ENCODE measurements at places on chromosomes 7 and 10. TPM values are rescaled to one million over a fixed set of nuclear protein-coding genes. Genes with fewer than 3 reads are reported as not detected.
A peak's percentile ranks its signal among the peaks of the same experiment; 100 is the strongest.

AKR1D1 gene
- polyA plus RNA-seq, result 0.09 TPM

DNA sequence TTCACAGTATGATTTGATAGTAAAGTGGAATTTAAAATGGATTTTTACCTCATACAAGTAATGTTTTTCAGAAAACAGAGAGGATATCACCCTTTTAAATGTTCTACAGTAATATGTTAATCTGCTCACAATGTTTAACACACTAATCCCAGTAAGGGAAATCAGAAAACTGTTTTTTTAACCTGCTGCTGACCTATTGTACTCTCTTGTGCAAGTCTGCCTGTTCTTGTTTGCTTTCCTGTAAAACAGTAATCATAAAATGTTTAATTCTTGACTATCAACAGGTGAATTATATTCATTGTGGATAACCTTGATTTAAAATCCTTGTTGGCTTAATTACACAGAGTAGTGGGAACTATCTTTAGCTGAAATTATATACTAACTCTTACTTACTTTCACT, 126.4 kb downstream of the GNAT3 start:
- no peak for DNase-seq

BHLHA15 gene
- 2.0 TPM for polyA plus RNA-seq

DNA sequence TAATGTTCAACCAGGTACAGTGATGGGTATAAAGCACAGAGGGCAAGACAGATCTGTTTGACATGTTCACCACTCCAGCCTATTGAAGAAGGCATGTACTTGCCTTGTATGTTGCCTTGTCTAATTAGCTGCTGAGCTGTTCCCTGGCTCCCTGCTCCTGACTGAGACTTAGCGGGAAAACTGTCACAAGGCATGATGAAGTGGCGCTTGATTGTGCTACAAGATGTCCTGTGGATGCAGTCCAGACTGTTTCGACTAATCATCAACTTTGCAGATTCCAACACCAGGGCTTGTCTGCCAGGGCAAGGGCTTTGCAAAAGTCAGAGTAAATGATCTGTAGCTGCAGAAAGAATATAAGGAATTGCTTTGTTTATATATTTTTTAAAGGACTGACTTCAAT, 136.2 kb upstream of the NRBF2 start:
- DNase-seq, result no peak

- no peak for DNase-seq
Observed at GRCh38 chr7:80859272-80859970, 59.4 kb downstream of the SEMA3C start.

DNA sequence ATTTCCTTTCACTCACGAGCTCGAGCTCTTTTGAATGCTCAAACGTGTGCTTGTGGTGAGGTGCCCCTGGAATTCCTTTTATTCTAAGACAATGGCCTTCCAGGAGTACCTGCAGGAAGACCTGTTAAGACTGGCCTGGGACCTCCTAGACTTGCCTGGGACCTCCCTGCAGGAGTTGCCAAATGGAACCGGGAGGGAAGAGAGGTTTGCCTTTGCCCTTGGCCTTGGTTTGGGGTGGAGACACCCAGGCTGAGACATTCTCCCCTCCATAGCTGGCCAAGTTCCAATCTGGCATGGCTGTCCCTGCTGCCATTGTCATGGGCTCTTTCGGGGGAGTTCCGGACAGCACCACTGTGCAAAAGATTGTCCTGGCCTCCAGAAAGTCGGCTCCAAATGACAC, 39.7 kb downstream of the DNAJB12 start:
- DNase-seq, result no peak

- DNase-seq, result no peak
Observed at GRCh38 chr7:23654508-23654907, 25.5 kb upstream of the FAM221A start.

DNA sequence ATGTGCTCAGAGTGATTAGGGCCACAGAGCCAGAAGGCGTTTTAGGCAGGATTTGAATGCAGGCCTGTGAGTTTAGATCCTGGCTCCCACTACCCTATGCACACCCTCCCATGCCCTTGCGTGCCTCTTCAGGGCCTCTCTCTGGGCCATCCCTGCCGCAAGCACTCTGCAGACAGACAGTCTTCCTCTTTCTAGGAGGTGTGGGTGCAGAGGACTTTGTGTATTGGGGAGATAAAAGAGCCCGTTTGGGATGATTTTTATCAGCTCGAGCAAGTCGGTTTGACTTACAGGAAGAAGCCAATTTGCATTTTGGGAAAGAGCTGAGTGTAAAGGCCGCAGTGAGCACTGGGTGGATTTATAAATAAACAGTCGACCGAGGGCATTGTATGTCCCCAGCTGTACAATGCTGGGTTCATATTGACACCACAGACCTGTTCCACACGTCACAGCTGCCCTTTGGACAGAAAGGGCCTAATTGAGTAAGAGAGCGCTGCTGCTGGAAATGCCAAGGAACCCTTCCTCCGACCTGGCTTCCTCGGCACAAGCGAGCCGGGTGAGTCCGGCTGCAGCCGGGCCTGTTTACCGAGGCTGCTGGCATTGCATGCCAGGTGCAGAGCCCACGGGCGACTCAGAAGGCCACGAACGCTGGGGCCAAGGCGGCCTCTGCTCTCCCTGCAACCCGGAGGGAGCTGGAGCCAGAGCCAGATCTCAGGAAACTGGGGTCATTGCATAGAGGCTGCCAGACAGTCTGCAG, 25.1 kb downstream of the ZMIZ1 start:
- peak; percentile 39 for DNase-seq

DNA sequence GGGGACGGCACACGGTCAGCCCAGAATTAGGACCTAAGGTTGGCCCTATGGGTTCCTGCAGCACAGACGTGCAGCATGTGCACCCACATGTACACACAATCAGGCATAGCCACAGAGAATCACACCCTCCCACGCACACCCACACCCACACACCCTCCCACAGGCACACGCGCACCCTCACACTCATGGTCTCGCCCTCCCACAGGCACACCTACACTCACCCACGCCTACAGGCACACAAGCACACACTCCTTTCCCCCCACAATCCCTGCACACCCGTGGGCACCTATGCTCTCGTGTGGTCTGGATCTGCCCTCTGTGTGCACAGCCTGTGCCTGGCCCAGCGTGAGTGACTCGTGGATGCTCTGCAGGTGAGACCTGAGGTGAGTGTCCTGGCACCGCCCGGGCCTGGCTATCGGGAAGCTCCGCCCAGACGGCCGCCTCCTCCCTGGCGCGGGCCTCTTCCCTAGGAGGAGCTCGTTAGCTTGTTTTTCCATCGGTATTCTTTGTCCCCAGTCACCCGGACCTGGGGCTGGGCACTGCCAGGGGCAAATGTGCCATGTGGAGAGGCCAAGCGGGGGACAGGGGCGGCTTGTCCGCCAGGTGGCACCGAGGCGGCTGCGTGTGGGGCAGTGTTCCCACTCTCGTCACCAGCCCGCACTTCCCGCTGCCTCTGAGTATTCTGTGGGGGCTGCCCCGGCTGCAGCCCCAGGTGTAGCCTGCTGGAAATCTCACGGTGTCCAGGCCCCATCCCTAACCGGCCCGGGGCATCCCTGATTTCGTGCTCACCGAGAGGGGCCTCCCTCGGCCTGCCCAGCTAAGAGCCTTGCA, 110.2 kb upstream of the FAM20C start:
- no peak for DNase-seq

- no peak for DNase-seq
Observed at GRCh38 chr7:90487808-90488207, 18.4 kb downstream of the PTTG1IP2 start.

EPO gene
- not detected for polyA plus RNA-seq

- DNase-seq, result no peak
Observed at GRCh38 chr10:132946-133898, 2.0 kb upstream of the ZMYND11 start.

DNA sequence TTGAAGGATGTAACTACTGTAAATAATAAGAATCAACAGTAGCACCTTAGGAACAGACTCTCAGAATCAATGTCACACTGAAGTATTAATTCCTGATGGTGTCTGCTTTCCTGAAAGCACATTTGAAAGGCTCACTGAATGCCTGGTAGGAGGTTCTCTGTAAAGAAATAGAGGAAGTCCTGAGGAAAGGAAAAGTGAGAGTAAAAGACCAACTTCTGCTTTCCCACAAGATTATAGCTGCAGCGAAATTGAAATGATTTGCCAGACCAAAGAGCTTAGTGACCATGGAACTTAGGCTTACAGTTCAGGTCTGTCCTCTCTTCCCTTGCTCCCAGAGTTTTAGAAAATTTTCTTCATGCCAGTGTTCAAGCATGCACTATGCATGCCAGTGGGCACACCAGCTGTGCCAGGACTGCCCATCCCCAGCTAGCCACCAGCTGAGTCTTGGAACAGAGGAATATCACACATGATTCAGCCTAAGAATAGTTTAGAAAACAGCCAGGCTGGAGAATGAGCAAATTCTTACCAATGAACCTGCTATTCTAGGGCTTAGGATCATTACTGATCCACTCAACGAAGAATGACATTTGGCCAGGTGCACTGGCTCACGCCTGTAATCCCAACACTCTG, 123.2 kb downstream of the HERPUD2 start:
- no peak for DNase-seq

TPK1 gene
- 19.0 TPM for polyA plus RNA-seq

FGFR2 gene
- not detected for polyA plus RNA-seq

GRCh38 chr7:67019562-67020390, 23.1 kb downstream of the TYW1 start:
- no peak for DNase-seq

DNA sequence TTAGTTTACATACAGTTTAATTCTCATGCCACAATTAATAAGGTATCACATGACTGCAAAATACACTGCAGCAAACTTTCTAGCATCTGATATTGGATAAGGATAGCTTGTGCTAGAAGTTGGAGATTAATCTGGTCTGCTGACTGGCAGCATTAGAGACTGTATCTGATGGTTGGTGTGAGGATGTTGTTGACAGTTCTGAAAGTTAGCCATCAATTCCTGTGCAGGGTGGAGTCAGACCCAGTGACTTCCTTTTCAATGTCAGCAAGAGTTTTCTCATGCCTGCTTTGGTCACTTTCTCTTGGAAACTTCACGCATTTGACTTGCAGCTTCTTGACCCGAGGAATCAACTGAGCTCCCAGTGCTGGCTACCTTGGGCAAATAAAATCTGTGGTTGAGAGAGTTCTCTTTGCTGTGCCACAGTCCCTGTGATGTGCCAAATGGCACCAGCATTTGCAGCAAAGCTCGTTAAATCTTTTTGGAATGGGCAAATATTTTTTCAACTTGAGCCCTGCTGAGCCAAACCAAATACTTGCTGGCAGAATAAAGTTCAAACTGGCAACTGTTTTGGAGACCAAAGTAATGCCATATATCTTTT, 233.0 kb downstream of the TRIL start:
- no peak for DNase-seq

DNA sequence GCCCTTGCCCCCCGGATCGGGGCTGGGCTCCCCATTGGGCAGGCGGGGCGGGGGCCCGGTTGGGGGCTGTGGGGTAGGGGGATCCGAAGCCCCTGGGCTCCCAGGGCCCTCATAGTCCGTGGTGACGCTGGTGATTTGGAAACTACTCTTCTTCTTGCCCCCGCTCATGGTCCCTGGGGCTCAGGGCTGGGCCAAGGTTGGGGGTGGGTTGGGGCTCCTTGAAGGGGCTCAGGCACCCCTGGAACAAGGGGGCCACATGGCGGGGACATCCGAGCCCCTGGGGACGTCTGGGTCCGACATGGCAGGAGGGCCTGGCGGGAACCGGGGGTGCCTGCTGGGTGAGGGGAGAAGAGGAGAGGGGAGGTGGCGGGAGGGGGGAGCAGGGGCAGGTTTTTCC, 1.1 kb downstream of the TSC22D4 start:
- no peak for DNase-seq

- no peak for DNase-seq
Observed at GRCh38 chr10:126059076-126059826, 162.9 kb downstream of the FANK1 start.

MEOX2 gene
- polyA plus RNA-seq, result not detected

- DNase-seq, result no peak
Observed at GRCh38 chr10:128081720-128082119, 44.5 kb downstream of the MKI67 start.

DNA sequence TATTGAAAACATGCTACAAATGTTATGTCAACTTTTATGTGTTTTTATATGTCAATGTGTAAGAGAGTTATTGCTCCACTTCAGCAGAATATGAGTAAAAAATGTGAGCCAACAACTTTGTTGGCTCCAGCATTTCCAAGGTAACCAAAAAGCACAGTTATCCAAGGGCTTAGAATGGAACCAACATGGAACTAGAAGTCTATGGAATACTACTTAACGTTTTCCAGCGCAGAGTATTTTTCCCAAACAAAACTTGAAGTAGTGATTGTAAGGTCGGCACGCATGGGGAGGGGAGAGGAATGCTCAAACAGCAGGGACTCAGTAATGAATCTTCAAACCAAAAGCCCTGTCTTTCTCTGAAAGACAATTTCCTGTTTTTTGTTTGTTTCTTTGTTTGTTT, 45.0 kb upstream of the TSPAN13 start:
- DNase-seq, result no peak

DNA sequence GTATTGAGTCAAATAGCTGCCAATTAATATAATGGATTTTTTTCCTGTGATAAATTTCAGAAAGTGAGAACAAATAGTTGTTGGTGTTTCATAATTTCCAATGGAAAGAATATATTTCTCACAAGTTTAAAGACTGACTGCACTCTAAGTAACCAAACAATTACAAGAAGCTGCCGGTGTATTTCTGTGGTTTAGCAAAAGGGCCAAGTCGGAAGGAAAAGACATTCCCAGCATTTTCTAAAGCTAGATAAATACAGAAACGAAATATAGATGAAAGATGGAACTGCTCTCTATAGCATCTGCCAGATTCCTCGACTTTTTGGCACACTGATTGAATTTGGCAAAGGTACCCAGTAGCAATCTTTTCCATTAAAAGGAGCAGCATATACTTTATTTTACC, 92.7 kb upstream of the MKX start:
- DNase-seq, result no peak

Measured in GM12878 (cell line).